ENCODE measurements at places on chromosomes 4 and X.

DNA sequence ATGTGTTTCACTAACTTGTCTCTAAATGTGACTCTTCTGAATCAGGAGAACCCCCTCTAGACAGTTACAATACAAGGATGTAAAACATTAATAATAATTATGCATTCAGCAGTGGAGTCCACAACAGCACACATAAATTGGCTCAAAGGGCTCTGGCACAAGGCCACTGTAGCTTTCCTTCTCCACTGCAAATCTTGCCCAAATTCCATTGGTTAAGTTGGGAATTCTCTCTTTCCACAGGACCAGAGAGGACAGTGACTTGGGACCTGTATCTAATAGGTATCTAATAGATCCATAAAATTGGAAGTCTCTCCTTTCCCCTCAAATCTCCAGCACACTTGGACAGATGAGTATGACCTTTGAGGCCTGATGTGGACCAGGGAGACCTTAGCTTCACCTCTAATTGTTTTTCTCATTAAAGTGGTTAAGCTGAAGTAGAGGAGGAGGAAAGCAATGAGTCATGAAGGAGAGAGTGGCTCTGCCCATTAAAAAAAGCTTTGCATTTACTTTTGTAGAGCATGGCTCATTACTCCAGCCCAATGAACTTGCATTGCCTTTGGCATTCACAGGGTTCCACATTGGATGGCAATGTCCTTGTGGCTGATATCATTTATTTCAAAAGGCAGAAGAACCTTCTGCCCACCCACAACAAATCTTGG, 72.3 kb upstream of the SH3RF1 start:
- DNase-seq, result no peak

GRCh38 chr4:122086338-122087065, 65.6 kb upstream of the BLTP1 start:
- no peak for DNase-seq

GRCh38 chr4:8461086-8461485, 20.5 kb downstream of the TRMT44 start:
- DNase-seq, result no peak

DNA sequence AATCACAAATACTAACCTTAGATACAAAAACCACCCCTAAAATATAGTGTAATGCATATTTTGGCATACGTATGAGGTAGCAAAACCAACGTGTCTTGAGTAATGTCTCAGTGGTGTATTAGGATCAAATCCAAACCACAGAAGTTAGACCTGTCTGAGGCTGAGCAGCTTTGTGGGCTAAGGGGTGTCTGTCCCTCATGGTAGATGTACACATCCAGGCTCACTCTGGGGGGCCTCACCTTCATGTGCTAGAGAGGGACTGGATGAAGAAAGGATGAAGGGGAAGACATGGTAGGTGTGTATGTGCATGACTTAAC, 188.0 kb upstream of the TBC1D9 start:
- DNase-seq, result no peak

GRCh38 chrX:22134681-22135080, 102.6 kb downstream of the PHEX start:
- no peak for DNase-seq

DNA sequence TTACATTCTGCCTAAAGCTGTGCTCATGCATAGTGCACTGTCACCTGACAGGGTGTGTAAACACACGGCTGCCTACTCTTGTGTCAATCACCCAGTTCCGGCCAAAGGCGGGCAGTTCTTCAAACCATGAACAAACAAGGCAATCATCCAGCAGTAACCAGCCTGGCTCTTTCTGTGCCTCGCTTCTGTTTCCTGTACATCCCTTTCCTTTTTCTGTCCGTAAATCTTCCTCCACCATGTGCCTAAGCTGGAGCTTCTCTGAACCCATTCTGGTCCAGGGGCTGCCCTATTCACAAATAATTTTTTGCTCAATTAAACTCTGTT, 60.8 kb upstream of the CBR4 start:
- DNase-seq, result no peak

- DNase-seq, result no peak
These were observed 2.7 kb downstream of the CRMP1 start for GRCh38 chr4:5890063-5890727.

Data from activated CD8-positive, alpha-beta memory T cell treated with anti-CD3 and anti-CD28 coated beads for 4 hours (primary cell).